ENCODE measurements at places on chromosomes 3 and 15.

- no peak for DNase-seq
Measured at GRCh38 chr3:32411442-32411841, 19.8 kb downstream of the CMTM7 start.

DNA sequence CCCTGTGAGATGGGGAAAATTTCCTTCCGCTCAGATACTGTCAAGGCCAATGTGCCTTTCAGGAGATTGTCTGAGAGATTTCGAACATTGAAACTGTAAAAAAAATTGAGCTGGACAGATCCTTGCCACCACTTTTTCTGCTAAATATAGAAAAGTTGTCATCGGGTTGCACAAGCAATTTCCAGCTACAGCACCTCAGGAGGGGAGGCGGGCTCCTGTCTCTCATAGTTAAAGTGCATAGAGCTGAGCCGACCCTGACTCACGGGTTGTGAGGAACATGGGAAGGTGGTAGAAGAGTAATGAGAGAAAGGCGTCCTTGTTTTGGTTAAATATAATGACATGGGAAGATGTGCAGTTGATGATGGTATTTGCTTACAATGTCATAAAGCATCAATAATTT is 160.6 kb upstream of the ICE2 start:
- no peak for DNase-seq

DNA sequence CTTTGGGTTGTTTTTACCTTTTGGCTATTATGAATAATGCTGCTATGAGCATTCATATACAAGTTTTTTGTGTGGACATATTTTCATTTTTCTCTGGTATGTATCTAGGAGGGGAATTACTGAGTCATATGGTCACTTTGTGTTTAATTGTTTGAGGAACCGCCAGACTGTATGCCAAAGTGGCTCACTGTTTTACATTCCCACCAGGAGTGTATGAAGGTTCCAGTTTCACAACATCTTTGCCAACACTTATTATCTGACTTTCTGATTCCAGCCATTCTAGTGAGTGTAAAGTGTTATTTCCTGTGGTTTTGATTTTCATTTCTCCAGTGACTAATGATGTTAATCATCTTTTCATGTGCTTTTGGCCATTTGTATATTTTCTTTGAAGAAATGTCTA is 51.8 kb downstream of the CMTM7 start:
- no peak for DNase-seq

DNA sequence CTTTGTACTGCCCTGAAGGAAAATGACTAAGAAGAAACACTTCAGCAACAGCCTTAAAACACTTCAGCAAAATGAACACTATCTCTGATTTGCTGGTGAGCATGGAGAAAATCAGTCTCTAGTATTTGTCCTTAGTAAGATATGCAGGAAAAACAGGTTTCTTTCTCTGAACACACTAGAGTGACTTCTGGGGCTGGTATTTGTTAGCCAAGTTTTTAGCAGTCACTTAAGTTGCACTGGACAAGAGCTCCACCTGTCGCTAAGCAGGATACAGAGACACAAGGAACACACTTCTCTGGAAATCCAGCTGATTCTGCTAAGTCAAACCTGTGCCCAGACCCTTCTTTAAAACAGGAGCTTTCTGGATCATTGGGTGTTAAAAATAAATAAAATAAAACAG is 65.3 kb downstream of the CHAC1 start:
- no peak for DNase-seq

DNA sequence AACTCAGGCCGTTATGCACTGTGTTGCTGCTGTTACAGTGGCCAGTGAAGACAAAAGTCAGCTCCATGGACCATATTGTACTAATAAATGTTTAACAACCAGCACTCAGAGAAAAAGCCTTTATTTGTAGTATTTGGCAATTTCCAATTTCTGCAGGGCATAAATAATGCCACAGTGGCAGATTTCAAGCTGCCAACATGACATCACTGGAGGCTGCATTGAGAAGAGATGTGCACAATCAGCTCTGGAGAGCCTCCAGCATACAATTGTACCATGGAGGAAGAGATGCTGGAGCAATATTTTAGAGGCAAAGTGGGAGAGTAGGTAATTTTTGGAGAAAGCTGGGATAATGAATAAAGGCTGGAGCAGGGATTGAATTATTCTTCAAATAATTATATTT is 9.7 kb upstream of the ALCAM start:
- DNase-seq: no peak

DNA sequence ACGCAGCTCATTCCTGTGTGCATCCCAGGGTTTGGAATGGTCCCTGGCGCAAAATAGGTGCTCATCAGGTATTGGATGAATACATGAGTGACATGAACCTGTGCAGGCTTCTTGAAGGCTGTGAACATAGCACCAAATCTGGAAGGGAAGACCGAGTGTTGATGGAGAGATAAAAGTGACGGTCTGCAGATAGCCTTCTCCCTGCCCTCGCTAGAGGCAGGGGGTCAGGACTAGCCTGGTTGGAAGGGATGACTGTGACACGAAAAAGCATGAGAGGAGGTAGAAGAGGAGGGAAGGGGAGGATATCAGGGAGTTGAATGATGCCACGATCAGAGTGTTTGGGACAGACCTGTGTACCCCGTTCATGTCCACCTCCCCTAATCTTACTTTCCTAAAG is 267.1 kb downstream of the XXYLT1 start:
- no peak for DNase-seq

DNA sequence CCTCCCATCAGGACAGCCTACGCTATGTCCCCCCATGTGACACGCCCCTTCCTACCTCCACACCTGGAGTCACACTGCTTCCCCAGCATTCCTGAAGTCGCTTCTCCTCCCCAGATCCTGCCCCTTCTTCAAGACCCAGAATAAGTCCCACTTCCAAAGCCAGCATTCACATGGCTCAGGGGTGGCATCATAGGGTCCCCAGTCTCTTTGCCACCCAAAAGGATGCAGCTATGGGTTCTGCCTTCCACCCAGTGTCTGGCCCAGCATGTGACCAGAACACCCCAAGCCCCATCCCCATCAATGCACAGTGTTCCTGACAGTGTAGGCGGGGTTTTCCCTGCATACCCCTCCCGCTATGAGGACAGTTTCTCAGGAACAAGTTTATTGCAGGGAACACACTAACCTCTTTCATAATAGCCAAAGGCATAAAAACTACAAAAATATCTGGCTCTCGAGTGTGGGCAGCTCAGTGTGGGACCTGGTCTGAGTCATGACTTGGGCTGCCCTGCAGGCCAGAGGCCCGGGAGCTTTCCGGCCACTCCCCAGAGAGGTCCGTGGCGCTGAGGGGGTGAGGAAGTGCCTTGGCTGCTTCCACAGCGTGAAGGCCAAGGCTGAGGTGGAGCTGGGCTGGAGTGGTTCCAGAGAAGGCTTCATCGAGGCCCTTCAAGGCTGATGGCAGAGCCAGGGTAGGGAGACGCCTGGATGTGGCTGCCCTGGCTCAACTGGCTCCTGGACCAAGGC is 5.8 kb downstream of the ISLR start:
- DNase-seq: no peak

DNA sequence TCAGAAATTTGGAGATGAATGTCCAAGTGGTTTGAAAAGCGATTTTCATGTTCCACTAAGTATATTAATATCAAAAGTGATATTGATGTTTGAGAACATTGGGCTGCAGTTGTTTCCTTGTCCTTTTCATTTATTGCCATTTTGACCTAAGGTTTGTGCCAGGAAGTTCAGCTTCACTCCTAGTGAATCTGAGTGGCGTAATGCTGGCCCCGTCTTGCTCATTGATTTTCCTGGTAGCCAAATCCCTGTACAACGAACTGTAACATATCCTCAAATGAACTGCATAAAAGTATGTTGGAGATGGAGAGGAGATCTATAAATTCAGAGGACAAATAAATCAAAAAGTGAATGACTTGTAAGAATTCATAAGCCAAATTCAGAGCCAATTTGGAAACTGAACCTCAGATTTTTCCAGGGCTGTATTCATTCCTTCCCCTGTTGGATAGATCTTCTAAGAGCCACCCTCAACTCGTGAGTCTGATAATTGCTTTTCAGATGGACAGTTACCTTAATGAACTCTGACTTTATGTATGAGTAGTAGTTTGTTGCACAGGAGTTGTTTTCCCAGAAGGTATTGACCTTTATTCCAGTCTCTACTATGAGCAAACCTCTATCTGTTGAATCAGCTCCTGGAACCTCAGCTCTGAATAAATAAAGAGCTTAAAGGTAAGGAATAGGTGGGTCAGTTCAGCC is 72.8 kb downstream of the ITPR1 start:
- no peak for DNase-seq

GRCh38 chr15:60237446-60237845 is 160.3 kb downstream of the ANXA2 start:
- DNase-seq: no peak

DNA sequence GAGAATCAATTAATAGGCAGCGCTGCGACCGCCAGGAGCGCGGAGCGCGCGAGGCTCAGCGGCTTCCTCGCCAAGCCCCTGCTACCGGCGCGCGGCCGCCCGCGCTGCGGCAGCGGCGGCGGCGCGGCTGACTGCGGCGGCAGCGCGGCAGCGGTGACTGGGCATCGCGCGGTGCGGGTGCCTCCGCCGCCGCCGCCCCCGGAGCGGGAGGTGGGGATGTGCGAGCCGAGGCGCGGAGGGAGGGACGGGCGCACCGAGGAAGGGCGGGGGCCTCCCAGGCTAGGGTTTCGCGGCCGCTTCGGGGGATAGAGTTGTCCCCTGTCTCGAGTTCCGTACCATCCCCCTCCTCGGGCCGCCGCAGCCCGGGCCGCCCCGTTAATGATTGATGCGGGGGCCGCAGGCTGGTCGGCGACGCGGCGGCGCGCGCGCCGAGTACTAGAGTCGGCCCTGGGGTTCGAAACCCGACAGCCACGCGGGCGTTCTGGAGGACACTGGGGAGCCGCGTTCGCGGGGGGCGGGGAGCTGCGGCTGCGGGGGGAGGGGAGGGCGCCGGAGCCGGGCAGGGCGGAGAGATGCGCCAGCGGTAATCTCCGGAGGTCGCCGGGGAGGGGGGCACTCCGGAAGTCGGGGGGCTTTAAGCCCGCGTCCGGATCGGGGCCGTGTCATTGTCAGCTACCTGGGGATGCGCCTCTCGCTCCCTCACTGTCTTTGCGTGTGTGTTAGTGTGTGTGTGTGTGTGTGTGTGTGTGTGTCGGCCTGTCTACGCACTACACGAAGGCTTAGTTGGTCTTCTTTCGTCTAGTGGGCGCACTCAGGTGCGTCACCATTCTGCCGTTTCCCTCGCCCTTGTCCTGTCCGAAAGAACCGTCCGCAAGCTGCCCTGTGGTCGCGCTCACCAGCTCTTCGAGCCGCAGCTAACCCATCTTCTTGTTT is at the start of gene PAQR9:
PAQR9 (minus strand) TSS at position 159 of the 933 bp plus-strand sequence. CDS start 338 bp downstream, outside the sequence.
- no peak for DNase-seq

- no peak for DNase-seq
Measured at GRCh38 chr3:56303487-56303886, 164.8 kb downstream of the ERC2 start.

GRCh38 chr3:171602072-171602471 is 141.9 kb upstream of the TNIK start:
- DNase-seq: no peak

DNA sequence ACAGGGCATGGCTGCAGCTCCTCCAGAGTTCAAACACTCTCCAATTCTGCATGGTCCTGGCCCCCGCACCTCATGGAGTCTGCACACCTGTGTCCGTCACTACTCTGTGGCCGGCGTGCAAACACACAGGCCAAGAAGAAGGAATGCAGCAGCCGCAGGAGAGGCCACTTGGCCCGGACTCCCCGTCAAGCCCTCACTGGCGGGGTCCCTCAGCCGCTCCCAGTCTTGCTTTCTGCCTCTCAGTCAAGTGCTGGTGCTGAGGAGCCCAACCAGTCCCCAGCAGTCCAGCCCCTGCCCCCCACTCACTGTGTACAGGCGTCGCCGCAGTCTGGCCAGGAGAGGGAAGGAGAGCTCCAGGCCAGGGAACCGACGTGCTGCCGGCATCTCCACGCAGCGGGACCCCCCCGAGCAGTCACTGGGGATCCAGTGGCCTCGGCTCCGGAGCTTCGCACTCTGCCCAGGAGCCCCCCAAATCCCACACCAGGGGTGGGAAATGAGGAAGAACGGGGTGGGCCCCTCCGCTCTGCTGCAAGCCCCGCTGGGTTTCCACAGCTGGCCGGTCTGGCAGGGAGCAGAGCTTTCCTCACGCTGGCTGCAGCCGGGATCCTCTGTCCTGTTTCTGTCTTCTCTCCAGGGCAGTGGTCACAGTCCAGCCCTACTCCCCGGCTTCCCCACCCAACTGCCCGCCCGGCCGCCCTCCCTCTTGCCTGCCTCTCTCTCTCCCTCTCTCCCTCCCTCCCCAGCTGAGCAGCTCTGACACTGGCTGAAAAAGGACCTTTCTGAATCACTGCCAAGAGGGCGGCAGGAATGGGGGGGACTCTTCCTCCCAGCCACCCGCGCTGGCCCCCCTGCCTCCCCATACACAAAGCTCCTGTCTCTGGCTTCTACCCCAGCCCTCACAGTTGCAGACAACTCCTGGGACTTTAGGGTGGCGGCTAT is 16.0 kb downstream of the TNK2 start:
- no peak for DNase-seq

GRCh38 chr3:146636881-146637280 is 31.7 kb upstream of the PLSCR5 start:
- DNase-seq: no peak

GRCh38 chr3:138898301-138898700 is 48.6 kb downstream of the FOXL2 start:
- no peak for DNase-seq

GRCh38 chr3:37800022-37800551 is 61.6 kb upstream of the CTDSPL start:
- DNase-seq: no peak

DNA sequence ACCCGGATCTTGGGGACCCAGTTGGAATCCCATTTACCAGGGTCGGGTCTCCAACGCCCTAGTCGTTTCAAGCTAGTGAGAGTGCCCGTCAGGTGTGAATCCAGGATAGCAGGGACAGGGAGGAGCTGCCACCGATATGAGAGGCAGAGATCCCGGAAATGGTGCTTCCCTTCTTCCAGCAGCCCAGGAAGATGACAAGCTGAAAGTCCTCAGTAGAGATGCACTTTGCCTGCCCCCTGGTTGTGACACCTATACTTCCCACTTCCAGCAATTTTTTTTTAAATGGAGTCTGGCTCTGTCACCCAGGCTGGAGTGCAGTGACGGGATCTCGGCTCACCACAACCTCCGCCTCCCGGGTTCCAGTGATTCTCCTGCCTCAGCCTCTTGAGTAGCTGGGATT is 503.0 kb downstream of the NTRK3 start:
- no peak for DNase-seq

DNA sequence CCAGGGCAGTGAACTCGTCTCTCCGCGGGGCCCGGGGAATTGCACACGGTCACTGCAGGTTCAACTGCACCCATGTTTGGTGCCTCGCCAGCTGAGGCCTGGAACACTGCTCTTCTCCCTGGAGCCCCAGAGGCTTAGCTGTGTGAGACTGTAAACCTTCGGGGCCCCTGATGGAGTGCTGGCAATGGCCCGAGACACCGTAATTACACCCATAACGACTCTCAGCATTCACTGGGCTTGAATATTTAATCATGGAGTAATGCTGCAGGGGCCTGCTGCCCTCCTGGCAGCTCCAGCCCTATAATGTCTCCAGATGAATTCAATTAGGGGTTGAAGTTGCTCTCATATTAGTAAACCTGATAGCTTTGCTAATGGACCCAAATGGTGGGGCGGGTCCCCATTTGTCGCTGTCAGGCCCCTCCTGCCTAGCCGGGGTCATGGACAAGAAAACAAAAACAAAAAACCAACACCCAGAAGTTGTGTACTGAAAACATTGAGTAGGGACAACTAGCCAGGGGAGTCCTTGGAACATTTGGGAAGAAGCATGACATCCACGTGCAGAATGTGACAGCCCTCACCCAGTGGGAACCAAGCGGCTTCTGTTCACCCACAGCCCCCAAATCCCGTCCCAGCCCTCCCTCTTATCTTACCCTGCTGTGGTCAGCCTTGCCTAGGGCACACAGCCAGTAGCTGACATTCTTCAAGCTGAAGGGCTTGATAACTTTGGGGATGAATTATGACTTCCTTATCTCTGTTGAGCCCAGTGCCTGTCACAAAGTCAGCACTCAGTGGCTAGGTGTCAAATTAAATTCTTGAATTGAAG is 74.3 kb upstream of the SCN5A start:
- no peak for DNase-seq
